ENCODE measurements at places on chromosomes 1 and 21.

- no peak for DNase-seq
Observed at GRCh38 chr1:195472291-195472690, 1135.9 kb downstream of the KCNT2 start.

GRCh38 chr21:45993210-45994085 is 11.9 kb downstream of the COL6A1 start:
- no peak for DNase-seq

DNA sequence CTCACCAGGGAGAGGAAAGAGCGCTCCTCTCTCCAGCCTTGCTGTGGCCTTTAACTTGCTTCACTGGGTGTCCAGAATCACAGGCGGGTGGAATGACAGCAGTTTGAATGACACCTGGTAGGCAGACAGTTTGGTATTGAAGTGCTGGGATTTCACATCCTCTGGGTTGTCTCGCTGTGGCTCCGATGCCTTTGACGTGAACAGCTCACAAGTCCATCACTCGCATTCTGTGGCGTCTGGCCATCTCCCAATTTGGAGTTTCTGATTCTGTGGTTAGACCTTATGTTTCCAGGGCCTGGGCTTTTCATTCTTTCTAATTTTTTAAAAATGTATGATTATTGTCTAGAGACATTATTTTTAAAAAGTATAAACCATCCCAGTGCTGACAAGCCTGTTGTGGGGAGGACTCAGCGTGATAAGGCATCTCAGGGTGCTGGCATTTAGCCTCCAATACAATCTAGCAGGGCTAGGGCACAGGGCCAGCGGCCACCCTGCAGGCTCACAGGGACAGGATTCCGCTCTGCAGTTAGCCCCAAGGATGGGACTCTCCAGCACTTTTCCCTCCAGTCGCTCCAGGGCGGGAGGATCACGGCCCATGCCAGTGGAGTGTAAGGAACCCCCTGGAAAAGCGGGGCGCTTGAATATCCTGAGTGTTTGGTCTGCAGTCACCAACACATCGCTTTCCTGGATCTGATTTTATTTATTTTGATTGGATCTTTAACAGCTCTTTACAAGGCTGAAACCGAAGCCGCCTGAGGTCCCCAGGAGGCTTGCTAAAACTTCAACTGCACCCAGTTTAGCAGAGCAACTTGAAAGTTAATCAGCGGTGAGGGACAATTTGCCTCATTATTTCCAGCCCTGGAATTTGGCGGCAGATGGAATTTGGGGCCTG is 178.3 kb downstream of the TRABD2B start:
- no peak for DNase-seq

DNA sequence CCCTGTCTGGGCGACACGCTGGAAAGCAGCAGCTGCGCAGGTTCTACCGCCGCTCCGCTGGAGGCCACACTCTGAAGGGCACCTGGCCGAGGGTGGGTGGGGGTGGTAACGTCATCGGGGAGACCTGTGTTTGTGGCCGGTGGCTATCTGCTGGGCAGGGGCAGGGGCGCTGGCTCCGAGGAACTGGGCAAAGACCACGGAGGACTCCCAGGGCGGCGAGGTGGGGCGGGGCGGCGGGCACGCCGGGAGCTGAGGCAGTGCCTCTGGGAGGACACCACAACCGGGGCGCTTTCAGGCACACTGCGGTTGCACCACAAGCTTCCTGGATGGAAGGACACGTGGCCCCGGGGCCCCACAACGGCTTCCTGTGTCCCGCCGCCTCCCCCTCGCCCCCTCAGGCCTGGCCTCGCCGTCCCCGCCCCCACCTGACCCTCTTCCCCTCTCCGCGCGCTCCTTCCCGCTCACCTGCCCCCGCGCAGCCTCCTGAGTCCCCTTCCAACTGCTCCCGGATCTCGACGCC is 3.3 kb upstream of the DENND2D start:
- DNase-seq, result peak; percentile 54

- no peak for DNase-seq
Observed at GRCh38 chr1:225253173-225253572, 174.7 kb downstream of the LBR start.

DNA sequence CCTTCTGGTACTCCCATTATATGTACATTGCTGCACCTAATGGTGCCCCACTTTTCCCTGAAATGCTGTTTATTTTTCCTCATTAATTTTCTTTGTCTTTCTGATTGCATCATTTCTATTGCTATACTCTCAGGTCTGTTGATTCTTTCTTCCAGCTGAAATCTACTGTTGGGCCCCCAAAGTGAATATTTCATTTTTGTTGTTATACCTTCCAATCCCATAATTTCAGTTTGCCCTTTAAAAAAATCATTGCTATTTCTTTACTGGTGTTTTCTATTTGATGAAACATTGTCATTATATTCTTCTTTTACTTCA is 3.0 kb upstream of the AADACL4 start:
- DNase-seq, result no peak

DNA sequence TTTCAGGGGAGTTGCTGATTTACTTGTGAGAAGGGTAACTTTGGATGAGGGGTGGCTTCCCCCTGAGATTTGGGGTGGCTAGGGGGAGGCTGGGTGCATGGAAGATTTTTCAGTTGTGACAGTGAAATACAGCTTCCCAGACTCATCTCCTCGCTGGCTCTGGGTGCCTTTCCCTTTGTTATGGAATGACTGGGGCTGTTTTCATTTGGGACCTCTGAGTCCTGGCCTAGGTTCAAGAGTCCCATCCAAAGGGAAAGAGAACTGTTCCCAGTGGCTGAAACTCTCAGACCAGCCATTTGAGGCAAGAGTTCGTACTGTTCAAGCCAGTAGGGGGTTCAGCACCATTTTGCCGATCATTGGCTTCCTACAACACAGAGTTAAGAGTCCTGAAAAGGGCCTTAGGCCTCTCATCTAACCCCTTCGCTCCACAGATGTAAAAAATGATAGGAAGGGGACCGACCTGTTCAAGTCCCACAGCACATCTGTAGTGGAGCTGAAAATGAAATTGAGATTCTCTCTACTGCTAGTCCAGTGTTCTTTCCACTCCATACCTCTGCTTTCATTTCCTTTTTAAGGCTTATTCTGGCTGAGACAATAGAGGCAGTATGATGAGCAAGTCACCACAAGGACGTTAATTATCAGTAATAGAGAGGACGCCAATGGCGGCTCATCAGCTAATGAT is 958 bp downstream of the DDR2 start:
- DNase-seq, result no peak

All from KG1 (cell line).